ENCODE measurements at places on chromosomes 13 and 19.
A peak's percentile ranks its signal among the peaks of the same experiment; 100 is the strongest.

- no peak for DNase-seq
These were observed 242.6 kb downstream of the NDFIP2 start for GRCh38 chr13:79723519-79724024.

DNA sequence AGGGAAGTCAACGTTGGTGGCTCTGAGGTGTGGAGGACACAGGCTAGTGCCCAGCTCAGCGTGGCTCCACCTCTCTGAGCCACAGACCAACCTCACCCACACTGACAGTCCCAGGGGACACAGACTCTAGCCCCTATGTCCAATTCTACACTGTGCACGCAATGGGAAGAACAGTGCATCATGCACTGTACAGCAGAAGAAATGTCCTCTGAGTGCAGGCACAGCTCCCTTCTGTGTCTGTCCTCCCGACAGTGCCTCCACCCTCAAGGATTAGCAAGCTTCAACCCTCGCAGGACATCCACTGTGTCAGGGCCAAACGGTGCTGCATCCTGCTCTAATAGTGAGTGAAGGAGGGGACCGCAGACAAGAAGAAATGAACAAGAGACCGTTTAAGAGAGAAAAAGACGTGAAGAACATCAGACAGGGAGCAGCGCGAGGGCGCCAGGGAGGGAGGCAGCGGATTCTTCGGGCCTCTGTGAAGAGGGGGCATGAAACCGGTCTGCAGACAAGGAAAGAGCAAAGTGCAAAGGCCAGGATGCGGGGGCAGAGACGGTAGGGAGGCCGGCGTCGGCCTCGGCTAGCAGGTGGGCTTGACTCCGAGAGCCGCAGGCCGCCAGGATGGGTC, 681 bp downstream of the ZNF837 start:
- no peak for DNase-seq

GRCh38 chr19:480016-480855, 16.1 kb upstream of the MADCAM1 start:
- no peak for DNase-seq

GRCh38 chr13:100235311-100235901, 146.5 kb downstream of the PCCA start:
- DNase-seq = peak; percentile 83

- no peak for DNase-seq
These were observed 1261.8 kb downstream of the SLITRK5 start for GRCh38 chr13:88932950-88933349.

- DNase-seq = no peak
These were observed 130.1 kb downstream of the KLF12 start for GRCh38 chr13:74004109-74004508.

DNA sequence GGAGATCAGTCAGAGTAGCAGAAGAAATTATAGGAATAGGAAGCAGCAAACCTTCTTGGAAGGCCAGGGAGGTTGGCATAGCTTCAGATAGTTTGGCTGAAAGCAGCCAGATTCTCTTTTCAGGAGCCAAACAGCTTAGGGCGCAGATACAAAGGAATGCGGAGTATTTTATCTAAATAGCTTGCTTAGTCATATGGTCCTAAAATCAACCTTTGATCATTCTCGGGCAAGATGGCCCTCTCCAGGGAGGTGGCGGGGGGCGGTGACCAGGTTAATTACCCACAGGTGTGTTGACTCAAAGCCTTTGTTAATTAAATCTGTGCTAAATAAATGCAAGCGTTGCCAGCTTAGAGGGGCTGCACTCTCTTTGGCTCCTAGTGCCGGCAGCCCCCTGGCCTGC, 12.5 kb upstream of the NCR1 start:
- no peak for DNase-seq

DNA sequence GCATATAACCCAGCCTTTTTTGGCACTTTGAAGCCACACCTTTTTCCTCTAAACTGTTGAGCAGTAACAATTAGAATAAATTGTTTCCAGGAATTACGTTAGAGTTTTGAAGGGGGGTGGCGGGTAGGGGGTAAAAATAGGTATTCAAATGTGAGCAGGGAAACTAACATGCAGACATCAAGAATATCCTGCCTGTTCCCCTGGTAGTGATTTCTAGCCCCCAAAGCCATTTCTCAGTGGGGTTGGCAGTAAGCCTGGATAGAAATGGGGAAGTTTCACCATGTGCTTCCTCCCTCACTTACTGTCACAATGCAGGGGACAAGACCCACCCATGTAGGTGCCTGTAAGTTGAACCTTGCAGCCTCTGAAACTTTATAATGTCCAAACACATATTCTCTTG, 3.8 kb downstream of the DOCK9 start:
- DNase-seq = no peak

DNA sequence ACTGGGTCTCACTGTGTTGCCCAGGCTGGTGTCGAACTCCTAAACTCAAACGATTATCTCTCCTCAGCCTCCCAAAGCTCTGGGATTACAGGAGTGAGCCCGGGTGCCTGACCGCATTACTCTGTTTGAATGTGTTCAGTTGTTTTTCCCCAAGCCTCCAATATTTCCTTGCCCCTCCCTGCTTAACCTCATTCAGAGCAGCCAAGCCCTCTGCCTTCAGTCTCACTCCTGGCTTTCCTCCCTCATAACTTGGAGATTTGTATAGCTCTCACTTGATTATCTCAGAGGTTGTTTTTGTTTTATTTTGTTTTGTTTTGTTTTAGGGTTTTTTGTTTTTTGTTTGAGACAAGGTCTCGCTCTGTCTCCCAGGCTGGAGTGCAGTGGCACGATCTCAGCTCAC, 11.4 kb downstream of the EPHX3 start:
- no peak for DNase-seq

DNA sequence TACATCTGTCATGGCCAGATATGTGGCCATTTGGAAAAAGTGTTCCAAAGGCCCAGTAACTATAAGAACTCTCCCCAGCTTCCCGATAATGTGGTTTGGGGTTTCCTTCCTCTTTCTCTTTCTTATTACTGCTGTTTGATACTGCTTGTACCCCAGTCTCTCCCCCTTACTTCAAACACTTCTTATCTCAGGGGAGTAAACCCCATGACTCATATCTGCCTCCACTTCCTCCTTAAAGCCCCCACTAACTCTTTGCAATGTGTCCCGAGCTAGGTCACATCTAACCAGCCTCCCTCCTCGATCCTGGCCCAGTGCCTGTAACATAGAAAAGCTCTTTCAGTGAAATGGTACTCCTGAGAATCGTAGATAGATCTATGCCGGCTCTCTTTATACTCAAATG, 82.4 kb upstream of the STARD13 start:
- no peak for DNase-seq

DNA sequence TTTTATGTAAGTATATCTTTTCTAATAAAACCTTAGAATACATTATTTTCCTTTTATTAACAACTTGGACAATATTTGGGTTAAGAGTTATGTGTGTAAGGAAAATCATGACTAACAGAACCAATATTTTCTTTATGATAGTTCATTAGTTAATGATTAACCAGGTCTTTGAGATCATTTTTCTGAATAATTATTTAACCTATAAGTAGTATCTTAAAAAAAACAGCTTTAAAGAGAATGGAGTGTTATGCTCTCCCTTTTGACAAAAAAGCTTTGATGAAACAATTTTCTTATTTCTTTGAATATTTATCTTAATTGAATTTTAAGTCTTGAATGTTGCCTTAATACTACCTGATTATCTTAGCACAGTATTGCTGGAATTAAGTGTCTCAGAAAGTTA, 3.8 kb downstream of the SLAIN1 start:
- DNase-seq = no peak

- no peak for DNase-seq
These were observed 7.3 kb downstream of the TTC9B start for GRCh38 chr19:40210889-40211288.

- no peak for DNase-seq
These were observed 345.6 kb downstream of the SPRY2 start for GRCh38 chr13:79995334-79995733.

DNA sequence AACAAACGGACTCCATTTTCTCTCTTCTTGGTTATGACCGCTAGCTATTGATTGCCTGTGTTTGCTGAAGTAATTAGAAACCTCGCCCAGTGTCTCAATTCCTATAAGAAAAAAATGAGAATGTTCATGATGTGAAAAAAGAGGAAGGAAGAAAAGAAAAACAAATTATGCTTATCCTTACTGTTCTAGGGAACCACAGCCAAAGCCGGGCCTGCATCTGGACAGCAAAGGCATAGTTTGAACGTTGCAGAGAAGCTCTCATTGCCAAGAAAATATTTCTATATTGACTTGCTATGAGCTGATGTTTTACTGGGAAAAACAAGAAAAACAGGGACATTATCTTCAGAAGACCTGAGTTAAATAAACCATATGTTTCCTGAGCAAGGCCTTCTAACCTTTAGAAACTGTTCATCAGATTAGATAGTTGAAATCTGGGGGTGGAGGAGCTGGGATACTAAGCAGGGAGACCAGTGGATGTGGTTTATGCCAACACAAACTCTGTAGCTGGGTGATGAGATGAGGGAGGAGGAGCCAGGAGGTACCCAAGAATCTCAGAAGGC, 55.0 kb downstream of the EFNB2 start:
- no peak for DNase-seq

DNA sequence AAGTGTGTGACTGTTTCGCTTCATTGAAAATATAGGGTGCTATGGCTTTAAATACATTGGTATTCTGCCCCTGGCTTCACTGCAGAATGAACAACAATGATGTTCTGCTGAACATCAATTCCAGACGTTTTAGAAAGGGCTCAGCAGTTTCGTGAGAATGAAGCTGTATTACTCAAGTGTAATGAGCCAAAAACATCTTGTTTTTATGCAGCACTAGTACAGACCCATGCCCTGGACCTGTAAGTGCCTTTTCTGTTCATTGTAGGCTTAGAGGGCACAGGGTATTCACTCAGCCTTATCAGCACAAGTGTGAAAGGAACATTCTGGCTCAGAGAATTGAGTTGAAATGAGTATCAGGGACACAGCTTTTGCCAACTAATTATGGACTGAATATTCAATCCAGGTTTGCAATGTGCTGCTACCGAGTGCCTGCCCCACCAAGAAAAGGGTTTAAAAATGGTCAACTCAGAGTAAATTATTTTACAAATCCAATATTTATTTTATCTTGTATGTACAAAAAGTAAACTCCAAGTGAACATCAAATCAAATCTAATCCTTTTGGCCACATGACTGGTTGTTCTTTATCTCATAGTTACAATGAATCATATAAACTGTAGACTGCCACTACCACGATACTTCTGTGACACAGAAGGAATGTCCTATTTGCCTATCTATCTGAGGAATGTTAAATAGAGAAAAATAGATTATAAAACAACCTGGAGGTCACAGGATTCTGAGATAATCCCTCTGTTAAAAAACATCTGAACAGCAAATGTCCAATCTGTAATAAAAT, 362.8 kb downstream of the NALCN start:
- DNase-seq = no peak

GRCh38 chr19:54691582-54692297, 29.0 kb downstream of the LILRB4 start:
- no peak for DNase-seq

DNA sequence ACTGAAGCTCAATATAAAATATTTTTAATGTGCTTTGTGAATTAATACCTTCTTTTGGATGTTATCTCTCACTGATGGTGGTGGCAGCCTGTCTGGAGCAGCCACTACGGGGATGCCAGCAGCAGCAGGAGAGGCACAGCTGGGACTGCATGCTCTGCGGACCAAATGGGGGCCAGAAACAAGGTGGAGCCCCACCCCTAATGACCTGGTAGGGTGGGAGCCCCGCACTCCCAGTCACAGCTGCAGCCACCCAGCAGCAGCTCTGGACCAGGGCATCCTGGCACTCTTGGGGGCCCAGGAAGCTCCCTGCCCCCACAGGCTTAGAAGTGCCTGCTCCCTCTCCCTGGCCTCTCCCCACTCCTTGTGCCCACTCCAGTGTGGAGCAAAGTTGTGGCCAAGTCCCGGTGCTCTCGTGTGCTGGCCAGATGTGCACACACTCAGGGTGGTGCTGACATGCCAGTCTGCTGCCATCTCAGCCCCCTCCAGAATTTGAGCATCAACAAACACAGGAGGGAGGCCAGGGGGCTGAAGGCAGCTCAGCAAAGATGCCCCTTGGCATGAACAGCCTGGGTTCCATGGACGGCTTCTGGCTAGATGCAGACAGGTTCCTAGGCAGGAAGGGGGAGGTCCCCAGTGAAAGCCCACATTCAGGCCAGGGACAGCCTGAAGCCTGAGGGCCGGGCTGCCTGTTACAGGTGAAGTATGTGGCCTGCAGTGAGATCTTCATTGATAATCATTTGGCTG, 696.7 kb upstream of the SLITRK5 start:
- DNase-seq = no peak

GRCh38 chr19:46725859-46726393, 9.0 kb upstream of the PRKD2 start:
- DNase-seq = no peak

DNA sequence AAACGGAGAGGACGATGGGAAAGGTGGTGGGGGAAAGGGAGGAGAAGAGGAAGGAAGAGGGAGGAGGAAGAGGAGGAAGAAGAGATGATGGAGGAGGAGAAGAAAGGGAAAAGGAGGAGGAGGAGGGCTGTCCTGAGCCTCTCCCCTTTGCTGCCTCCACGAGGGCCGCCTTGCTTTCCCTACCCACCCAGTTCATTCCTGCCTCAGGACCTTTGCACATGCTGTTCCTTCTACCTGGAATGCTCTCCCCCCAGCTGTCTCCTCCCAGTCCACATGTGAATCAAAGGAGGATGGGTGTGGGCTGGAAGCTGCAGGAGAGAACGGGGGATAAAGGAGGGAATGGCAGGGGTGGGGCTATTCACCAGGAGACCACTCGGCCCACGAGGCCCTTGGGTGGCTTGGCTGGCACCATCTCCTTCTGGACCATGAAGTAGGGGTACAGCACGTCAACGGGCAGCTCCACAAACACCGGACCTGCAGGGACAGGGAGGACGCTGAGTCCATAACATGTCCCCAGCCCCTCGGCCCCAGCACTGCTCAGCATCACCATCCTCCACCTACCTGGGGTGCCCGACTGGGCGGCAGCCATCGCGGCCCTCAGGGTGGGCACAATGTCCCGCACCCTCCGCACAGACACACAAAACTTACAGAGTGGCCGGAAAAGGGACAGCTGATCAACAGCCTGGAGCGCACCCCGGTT, 15.3 kb downstream of the SYDE1 start:
- DNase-seq = no peak

- DNase-seq = no peak
These were observed 34.4 kb downstream of the DHRS12 start for GRCh38 chr13:51769455-51770127.

DNA sequence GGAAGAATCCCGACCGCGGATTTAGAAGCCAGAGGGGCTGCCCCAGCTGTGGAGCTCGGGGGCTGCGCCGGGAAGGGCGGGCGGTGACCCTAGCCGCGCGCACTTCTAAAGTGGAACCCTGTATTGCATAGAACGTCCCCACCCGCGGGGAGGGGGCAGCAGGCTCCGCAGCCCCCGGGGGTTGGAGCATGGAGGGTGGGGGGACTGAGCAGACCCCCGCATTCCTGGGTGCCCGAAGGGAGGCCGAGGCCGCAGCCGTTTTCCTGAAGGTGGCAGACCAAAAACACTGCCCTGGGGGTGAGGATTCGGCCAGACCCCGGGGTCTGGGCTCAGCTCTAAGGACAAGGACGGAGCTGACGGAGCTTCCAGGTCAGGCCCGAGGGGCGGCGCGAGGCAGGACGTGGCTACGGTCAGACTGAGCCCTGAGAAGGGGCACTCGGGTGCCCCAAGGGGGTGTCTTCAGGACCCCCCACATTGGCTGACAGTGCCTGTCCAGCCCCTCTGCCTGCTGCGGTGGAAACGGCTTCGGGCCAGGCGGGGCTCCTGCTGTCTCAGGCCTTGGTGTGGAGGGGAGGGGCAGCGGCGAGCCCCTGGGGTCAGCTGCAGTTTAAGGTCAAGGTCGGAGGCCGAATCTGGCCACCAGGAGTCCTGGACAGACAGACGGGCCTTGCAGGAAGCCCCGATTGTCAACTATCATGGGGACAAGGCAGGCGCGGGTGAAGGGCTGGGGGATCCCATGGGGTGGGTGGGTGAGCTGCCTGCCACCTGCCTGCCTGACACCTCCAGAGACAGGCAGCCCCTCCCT, 12.6 kb downstream of the MKNK2 start:
- DNase-seq = no peak
